ENCODE measurements at places on chromosomes 12 and 14.

- DNase-seq, result peak; percentile 3
Measured at GRCh38 chr12:15227004-15227679, 5.9 kb upstream of the RERG start.

- no peak for DNase-seq
Measured at GRCh38 chr12:53195516-53196420, 11.3 kb downstream of the ITGB7 start.

DNA sequence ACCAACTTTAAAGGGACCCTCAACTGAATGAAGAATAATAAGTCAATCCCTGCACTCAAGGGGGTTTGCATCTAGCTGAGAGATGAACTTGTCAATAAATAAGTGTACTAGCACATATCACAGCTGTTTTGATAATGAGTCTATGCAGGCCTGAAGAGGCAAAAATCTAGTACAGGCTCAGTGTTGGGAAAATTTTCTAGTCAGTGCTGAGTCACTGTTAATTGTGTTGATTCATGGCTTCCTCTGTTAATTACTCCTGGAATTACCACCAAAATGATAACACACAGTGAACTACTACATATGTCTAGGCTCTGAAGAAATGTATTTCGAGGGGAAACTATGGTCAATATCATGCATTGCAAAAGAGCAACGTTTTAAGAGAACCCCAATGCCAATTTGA lies 18.9 kb downstream of the SNRPF start:
- DNase-seq, result no peak

GRCh38 chr14:59044707-59045106 lies 143.8 kb upstream of the DAAM1 start:
- DNase-seq, result no peak

- DNase-seq, result no peak
Measured at GRCh38 chr12:29883525-29883924, 99.8 kb upstream of the TMTC1 start.

GRCh38 chr12:92533280-92533890 lies 169.4 kb upstream of the PLEKHG7 start:
- DNase-seq, result no peak

DNA sequence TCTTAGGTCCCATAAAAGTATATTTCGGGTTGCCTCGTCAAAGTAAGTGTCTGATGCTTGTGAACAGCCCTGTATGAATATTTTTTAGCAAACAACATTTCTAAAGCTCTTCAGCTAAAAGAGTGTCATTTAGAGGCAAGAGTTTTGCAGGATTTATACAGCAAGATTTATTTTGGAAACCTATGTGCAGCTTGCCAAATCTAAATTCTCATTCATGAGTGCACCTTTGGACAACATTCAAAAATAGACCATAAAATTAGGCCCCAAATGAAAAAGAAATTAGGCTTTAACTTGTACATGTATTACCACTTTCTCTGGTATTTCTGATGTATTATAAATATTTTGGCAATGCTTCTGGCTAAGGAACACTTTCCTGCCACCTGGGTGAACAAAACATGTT lies 224.4 kb upstream of the PDZRN4 start:
- no peak for DNase-seq

GRCh38 chr14:23033251-23033727 lies 1.4 kb downstream of the PSMB5 start:
- no peak for DNase-seq

- DNase-seq, result no peak
Measured at GRCh38 chr12:19829100-19829853, 390.0 kb downstream of the AEBP2 start.

DNA sequence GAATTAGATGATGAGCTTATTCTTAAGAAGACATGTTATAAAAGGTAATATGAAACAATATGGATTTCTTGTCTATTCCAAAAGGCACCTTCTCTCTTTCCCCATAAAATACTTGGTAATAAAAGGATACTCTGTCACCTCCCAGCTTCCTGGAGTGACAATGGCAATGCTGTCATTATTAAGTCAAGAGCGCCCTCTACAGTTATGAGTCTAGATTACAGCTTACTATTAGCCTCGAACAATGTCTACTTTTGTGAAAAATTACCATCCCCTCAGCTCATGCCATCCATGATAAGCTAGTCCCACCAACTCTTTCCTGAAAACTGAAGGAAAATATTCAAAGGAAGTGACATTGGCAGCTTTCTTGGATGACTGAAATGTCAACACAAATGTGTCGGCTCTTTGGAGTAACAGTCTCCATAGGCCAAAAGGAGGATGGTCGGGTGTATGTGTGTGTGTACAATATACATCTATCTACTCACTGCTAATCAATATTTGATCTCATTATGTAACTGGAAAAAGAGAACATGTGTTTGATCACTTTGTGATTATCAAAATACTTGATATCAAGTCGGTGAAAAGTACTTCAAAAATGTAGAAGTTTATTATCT lies 48.7 kb upstream of the CDKN3 start:
- DNase-seq, result no peak

- no peak for DNase-seq
Measured at GRCh38 chr12:112112409-112113133, 4.0 kb upstream of the NAA25 start.

- no peak for DNase-seq
Measured at GRCh38 chr12:82434392-82434911, 76.1 kb downstream of the METTL25 start.

DNA sequence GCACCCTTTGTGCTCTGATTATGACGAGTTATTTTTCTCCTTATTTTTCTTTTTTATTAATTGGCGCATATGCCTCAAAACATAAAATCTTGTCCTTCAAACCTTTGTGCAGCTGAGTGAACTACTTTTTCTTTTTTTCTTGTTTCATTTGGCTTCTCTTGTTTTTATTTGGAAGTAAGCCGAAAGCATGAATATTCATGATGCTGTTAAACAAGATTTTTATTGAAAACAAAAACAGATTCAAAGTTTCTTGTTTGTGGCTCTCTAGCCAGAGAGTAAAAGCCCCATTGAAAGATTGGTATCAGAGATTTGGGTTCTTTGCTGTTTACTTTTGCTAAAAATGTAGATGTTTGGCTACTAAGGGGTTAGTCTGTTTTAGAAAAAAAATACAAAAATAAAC lies 183.8 kb downstream of the TMEM132C start:
- no peak for DNase-seq

GRCh38 chr14:71206123-71206522 lies 298.9 kb downstream of the PCNX1 start:
- no peak for DNase-seq

- no peak for DNase-seq
Measured at GRCh38 chr12:124497658-124498057, 69.8 kb downstream of the NCOR2 start.

- no peak for DNase-seq
Measured at GRCh38 chr14:90354551-90355298, 23.0 kb upstream of the NRDE2 start.

- DNase-seq, result no peak
Measured at GRCh38 chr12:132834181-132834711, 5.6 kb upstream of the GOLGA3 start.

DNA sequence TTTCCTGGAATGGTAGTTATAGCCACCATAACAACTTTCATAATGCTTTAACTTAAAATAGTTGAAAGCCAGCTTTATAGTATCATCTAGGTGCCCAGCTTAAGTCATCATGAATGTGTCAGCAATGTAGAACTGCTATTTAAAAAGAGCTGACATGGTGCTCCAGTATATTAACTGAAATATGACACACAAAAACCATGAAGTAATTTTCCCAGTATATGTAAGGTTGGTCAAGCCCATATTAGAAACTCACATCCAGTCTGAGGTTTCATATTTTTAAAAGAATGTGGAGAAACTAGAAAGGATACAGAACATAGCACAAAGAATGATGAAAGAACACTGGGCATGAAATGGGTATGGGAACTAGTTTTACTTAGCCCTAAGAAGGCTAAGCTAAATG lies 121.3 kb upstream of the KRAS start:
- no peak for DNase-seq

- no peak for DNase-seq
Measured at GRCh38 chr12:83083616-83084015, 396.9 kb downstream of the TMTC2 start.

GRCh38 chr14:64244279-64244678 lies 49.9 kb downstream of the ESR2 start:
- no peak for DNase-seq

GRCh38 chr12:48194799-48195201 lies 8.3 kb downstream of the OR10AD1 start:
- no peak for DNase-seq

DNA sequence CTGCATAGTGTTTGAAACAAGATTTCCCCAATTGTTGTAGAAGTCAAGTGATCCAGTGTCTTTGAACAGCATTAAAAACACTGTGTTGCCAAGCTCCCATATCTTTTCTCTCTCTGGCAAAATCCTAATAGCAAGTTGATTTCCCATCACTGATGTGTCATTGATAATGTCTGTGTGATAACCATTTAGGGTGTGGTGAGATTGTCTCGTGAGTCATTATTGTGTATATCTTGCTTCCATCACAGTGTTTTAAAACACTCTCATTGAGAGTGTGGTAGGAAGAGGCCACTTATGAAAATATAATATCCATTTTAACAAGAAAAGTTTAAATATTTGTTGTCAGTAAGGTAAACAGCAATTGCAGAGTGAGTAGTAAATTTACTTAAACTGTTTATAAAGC lies 74.7 kb downstream of the PRORP start:
- DNase-seq, result no peak

- no peak for DNase-seq
Measured at GRCh38 chr14:76829650-76830421, 3.6 kb downstream of the LRRC74A start.

GRCh38 chr14:51855234-51855633 lies 5.2 kb upstream of the GNG2 start:
- no peak for DNase-seq

GRCh38 chr14:80059041-80059440 lies 152.3 kb downstream of the DIO2 start:
- DNase-seq, result no peak

DNA sequence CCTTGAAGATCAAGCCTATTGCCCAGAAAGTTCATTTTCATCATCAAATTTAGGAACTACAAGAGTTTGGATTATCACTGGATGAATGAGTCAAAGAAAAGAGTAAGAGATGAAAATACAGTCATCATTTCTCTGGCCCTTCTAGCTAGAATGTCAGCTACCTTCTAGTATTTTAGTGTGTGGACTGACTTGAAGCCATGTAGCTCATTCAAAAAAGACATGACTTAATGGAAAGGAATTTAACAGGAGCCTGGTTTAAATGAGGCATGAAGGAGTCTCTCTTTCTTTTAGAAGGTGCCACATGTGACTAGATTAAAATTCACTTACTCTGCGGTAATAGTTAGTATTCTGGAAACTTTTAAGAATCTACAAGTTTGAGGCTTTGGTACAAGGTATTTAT lies 7.1 kb downstream of the PTHLH start:
- DNase-seq, result no peak

GRCh38 chr14:90742729-90743128 lies 73.5 kb downstream of the TTC7B start:
- no peak for DNase-seq

GRCh38 chr12:26768611-26769603 lies 64.1 kb downstream of the ITPR2 start:
- DNase-seq, result no peak

GRCh38 chr14:65156568-65157366 lies 54.5 kb upstream of the MAX start:
- DNase-seq, result no peak

- DNase-seq, result no peak
Measured at GRCh38 chr12:123126294-123127181, 24.4 kb downstream of the PITPNM2 start.

DNA sequence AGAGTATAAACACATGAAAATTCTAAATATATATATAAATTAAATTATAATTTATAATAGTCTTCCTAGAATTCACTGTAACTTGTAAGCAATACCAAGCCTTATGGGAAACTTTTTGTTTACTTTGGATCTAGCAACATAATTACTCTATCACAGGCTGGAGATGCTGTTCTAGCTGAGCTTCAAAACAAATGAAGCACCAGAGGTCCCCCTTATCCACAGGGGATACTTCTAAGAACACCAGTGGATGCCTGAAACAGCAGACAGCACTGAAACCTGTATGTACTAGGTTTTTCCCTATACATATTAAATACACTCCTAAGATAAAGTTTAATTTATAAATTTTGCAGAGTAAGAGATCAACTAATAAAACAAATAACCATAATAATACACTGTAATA lies 96.6 kb downstream of the CDK17 start:
- no peak for DNase-seq

- DNase-seq, result no peak
Measured at GRCh38 chr14:75369506-75369905, 58.3 kb upstream of the JDP2 start.

GRCh38 chr12:642633-643474 lies 20.4 kb downstream of the NINJ2 start:
- peak; percentile 67 for DNase-seq

- no peak for DNase-seq
Measured at GRCh38 chr12:3967556-3968160, 94.5 kb upstream of the PARP11 start.

DNA sequence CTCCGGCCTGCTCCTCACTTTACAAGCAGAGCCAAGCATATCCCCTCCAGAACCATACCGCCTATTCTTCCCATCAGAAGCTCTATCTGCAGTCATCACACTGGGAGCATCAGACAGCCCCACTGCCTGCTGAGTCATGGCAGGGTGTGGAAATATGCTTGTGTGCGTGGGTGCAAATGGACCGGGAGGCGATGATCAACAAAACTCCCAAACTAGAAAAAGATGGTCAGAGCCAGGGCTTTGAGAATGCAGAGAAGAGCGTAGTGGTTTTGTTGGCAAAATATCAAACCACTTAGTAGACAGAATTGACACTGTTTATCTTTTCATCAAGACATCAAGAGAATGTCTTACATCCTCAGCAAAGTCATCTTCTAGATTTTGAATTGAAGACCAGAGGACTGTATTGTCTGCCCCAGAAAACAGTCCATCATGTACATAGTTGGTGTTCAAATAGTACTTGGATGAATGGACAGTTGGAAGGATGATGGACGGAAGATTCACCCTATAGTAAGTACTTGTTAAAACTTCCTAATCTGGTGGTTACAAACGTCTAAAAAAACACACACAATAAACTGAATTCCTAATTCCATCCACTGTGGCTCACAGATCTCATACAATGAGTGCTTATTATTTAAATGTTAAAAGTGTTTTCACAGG lies 54.9 kb downstream of the VWF start:
- DNase-seq, result peak; percentile 7

GRCh38 chr12:89893972-89894706 lies 185.5 kb upstream of the ATP2B1 start:
- no peak for DNase-seq

DNA sequence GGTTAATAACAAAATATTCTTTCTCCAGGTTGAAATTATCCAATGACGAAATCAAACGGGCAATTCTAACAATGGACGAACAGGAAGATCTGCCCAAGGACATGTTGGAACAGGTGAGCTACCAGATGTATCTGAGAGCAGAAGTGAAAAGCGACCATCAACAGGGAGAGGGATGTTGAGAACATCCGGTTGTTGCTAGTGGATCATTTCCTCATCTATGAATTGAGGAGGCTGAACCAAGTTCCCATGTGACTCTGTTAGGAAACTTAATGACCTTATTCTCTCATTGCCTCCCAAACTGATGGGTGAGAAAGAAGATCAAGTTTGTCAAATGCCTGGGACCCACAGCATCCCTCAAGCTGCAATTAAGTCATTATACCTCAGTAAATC lies 117.7 kb downstream of the GPR135 start:
- no peak for DNase-seq

All from stimulated activated CD4-positive, alpha-beta T cell treated with anti-CD3 and anti-CD28 coated beads, Interleukin-12 subunit alpha, Interleukin-12 subunit beta, amount 100 ng/mL, for 4 hours (primary cell).